ENCODE measurements at places on chromosomes 2 and 18.

- DNase-seq = no peak
Measured at GRCh38 chr18:6486764-6487426, 72.2 kb upstream of the L3MBTL4 start.

GRCh38 chr2:172742931-172743540 is 7.4 kb downstream of the RAPGEF4 start:
- DNase-seq = no peak

- no peak for DNase-seq
Measured at GRCh38 chr2:239339241-239339640, 61.6 kb downstream of the HDAC4 start.

- DNase-seq = no peak
Measured at GRCh38 chr2:197248623-197249022, 62.0 kb downstream of the ANKRD44 start.

- no peak for DNase-seq
Measured at GRCh38 chr2:60976875-60977561, 40.5 kb upstream of the PEX13 start.

GRCh38 chr2:105790461-105791149 is 45.9 kb downstream of the NCK2 start:
- no peak for DNase-seq

- DNase-seq = peak; percentile 92
Measured at GRCh38 chr2:201618744-201619662, 24.3 kb downstream of the TMEM237 start.

GRCh38 chr2:197309691-197310231 is 819 bp downstream of the ANKRD44 start:
- no peak for DNase-seq

DNA sequence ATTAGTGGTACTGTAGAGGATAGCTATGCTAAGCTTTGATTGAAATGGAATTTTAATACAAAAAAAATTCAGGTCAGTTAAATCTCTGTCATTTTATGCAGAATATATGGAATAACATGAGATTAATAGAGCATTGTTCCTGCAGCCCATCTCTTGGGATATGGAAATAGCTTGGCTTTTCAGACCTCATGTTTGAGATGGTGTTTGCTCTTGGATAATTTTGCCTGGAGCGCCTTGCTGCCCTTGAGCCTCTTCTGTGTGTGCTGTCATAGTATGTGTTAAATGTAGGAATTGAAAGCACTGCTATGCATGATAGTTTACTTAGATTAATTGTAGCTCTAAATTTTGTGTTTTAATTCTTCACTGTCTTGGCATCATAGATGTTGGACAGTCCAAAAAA is 27.7 kb downstream of the GALNT1 start:
- no peak for DNase-seq

GRCh38 chr2:48607307-48608014 is 10.2 kb upstream of the GTF2A1L start:
- no peak for DNase-seq

GRCh38 chr18:24055009-24055804 is 40.7 kb downstream of the TTC39C start:
- no peak for DNase-seq

GRCh38 chr2:204049635-204050034 is 113.1 kb downstream of the ICOS start:
- DNase-seq = no peak

DNA sequence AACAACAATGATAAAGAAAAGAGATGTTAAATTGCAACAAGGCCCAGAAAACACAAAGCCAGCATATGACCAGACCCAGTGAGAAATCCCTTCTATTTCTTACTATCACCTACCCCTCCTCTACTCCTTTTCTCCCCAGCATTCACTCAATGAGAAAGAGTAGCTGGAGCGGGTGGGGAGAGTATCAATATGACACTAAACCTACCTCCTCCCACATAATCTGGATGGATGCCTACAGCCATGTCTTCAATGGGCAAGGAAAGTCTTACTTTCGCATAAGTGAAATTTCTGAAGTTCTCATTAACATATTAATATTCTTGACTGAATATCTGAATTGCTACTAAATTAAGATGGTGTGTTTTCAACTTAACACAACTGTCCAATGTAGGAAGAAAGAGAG is 78.2 kb downstream of the AFF3 start:
- DNase-seq = no peak

DNA sequence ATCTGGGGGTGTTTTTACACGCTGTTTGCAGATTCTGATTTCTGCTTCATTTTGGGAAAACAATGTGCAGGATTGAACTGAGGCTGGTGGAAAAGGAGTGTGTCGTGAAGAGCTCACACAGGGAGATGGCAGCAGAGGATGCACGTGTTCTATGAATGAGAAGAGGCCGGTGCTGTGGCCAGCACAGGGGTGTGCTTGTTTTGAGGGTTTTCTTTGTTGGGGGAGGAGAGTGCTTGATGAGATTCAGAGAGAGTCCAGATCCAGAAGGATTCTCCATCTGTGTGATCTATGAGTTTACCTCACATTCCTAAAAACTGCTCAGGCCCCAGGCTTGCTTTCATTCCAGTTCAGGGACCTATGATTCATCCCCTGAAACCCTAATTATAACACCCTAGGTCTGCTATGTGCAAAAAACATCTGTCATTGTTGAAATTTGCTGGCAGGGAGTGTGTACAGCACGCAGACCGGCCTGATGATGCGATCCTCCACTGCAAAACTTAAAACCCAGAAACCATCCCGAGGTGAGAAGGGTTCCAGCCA is 12.1 kb downstream of the TGFA start:
- DNase-seq = no peak

- DNase-seq = no peak
Measured at GRCh38 chr2:26033270-26033817, 540 bp upstream of the RAB10 start.

DNA sequence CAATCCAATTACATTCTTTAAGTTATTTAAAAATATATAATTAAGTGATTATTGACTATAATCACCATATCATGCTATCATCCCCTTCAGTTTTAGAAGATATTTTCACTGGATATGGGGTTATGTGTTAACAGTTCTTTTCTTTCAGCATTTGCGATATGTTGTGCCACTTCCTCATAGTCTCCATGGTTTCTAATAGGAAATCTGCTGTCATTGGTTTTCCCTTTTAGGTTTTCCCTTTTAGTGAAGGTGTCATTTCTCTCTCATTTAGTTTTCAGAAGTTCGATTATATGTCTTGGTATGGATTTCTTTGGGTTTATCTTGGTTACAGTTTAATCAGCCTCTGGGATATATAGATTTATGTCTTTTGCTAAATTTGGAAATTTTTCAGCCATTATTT is 34.8 kb upstream of the EPG5 start:
- no peak for DNase-seq

- DNase-seq = no peak
Measured at GRCh38 chr2:133608291-133608690, 40.0 kb upstream of the NCKAP5 start.

GRCh38 chr2:242044313-242044590 is 174.7 kb downstream of the RTP5 start:
- no peak for DNase-seq

DNA sequence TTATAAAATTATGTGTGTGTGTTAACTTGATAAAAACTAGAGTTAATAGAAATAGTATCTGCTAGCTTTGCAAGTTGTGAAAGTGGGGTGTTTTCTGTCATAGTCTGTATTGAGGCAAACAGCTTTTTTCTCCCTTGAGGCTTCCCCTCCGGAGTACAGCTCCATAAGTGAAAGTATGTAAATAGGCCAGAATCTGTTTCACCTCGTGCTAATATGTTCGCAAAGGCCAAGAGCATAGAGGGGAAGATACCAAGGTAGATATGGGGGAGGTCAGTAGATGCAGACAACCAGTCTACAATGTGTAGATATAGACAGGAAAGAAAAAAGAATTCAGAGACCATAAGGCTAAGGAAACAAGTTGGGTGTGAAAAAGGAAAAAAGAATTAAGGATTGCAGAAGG is 72.9 kb downstream of the PTRHD1 start:
- no peak for DNase-seq

- peak; percentile 49 for DNase-seq
Measured at GRCh38 chr2:66576561-66577320, 141.8 kb downstream of the MEIS1 start.

- no peak for DNase-seq
Measured at GRCh38 chr2:37560863-37561614, 110.4 kb downstream of the CDC42EP3 start.

DNA sequence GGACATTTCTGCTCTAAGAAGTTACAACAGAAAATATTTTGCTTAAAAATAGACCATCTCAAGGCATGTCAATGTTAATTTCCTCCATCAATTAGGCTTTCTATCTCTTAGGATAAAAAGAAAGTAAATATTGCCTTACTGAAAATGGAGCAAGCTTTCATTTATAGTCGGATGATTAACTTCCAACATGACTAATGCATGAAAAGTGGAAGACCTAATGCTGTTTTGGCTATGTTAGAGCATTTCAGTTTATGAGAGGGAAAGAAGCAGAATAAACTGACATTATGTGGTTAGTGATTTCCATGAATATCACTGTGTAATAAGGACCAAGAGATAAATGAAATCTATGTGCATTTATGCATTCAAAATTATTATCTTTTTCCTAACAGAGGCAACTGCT is 475.2 kb upstream of the UBE2E3 start:
- DNase-seq = no peak

DNA sequence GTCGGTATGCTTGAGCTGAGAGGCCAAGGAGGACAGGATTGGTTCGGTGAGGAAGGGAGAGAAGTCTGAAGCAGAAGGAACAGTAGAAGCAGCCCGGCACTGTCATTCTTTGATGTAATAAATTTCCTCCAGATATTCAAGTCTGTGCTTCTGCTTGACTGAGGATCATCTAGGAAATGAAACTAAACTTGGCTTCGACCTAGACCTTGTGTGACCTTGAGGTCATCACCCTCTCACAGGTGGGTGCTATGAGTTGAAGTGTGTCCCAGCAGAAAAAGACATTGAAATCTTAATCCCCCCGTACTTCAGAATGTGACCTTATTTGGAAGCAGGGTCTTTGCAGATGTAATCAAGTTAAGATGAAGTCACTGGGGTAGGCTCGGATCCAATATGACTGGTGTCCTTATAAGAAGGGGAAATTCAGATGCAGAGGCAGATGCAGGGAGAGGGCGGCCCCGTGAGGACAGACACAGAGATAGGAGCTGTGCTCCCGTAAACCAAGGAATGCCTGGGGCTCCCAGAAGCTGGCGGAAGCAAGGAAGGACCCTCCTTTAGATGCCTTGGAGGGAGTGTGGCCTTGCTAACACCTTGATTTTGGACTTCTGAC is 49.0 kb downstream of the PRKCE start:
- no peak for DNase-seq

Measured in AG08396 (cell line).